ENCODE measurements at places on chromosomes 4 and X.

DNA sequence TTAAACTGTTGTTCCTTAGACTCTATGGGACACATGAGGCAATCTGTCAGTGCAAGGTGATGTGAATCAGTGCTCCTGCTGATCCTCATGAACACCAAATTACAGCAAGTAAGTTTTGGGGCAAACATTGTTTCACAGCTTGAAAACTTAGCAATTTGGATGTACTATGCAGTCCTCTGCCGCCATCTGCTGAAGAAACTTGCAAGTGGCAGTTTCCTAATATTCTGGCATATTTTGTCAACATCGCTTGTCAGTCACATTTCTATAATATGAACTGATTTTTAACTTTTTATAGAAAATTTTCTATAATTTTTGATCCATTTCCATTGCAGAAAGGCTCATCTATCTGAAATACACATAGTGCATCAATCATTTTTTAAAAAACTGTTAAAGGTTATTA is 56.3 kb downstream of the ZAR1 start:
- no peak for DNase-seq

DNA sequence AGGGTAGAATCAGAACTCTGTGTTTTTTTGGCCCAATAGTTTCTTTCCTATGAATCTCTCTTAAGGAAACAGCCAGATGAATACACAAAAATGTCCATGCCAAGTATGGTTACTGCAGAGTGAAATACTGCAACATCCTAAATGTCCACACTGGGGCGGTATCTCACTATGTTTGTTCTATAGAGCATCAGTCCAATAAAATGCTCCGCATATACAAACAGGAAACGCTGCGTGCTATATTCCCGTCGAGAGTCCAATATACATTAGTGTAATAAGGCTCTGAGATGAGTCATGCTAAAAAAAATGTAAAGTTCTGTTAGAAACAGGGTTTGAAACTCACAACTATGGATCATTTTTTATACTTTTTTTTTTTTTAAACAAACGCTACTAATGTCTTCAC is 72.9 kb upstream of the ENOX2 start:
- DNase-seq: no peak

GRCh38 chr4:124061413-124061812 is 651.1 kb downstream of the ANKRD50 start:
- DNase-seq: no peak

DNA sequence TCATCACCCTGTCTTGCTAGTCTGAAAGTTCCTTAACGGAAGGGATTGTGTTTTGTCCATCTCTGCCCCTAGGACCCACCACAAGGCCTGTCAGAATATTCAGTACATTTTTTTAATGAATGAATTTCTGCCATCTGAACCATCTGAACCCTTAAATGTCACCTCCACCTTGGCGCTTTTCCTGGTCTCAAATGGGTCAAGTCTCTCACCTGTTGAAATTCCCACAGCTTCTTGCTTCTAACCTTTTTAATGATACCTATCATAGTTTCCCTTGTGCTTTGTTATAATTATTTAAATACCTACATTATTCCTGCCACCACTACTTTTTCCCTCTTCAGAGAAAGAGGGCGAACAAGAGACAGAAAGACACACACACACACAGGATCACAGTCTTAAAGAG is 48.0 kb downstream of the SHROOM4 start:
- DNase-seq: no peak

DNA sequence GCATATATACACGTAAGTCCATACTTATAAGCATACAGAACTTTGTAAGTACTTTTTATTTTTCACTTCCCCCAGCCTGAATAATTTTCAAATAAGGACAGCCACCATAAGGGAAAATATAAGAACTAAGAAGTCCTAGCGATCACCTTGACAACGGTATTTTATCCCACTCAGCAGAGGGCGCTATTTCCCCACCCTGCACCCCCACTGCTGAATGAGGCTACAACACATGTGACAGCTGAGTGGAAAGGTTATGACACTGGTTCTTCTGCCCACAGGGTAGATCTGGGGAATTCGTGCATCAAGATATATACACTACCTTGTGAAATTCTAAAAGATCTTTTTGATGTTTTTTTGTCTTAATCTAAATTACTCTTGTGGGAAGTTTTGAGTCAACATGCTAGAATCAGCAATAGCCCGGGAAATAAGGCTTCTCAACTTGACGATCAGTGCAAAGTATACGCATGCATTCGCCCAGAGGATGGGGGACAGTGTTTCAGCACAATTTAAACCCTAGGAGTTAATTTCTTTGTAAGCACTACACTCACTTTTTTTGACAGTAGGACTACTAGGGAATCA is 151.5 kb downstream of the CORIN start:
- DNase-seq: peak; percentile 19

GRCh38 chr4:146124023-146124680 is 51.4 kb upstream of the LSM6 start:
- DNase-seq: no peak

DNA sequence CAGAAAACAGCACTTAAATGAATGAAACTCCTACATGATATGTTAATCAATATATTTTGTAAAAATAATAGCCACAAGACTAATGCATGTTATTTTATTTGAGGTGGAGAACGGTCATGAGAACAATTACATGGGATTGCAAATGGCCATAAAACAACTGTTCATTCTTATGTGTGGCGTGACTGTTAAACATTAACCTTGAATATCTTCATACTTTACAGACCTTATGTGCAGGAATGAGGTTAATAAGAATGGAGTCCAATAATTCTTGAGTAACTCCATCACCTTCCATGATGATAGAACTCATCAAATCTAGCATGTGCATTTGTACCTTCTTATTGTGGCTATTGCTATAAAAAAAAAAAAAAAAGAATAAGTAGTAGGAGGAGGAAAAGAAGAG is 55.3 kb downstream of the PDS5A start:
- DNase-seq: no peak

- no peak for DNase-seq
Measured at GRCh38 chr4:138222046-138222445, 20.1 kb downstream of the SLC7A11 start.

- no peak for DNase-seq
Measured at GRCh38 chrX:40260146-40260747, 162.5 kb upstream of the BCOR start.

- peak; percentile 37 for DNase-seq
Measured at GRCh38 chrX:39859991-39860861, 237.5 kb downstream of the BCOR start.

GRCh38 chr4:25011135-25011866 is 19.4 kb downstream of the LGI2 start:
- DNase-seq: no peak

DNA sequence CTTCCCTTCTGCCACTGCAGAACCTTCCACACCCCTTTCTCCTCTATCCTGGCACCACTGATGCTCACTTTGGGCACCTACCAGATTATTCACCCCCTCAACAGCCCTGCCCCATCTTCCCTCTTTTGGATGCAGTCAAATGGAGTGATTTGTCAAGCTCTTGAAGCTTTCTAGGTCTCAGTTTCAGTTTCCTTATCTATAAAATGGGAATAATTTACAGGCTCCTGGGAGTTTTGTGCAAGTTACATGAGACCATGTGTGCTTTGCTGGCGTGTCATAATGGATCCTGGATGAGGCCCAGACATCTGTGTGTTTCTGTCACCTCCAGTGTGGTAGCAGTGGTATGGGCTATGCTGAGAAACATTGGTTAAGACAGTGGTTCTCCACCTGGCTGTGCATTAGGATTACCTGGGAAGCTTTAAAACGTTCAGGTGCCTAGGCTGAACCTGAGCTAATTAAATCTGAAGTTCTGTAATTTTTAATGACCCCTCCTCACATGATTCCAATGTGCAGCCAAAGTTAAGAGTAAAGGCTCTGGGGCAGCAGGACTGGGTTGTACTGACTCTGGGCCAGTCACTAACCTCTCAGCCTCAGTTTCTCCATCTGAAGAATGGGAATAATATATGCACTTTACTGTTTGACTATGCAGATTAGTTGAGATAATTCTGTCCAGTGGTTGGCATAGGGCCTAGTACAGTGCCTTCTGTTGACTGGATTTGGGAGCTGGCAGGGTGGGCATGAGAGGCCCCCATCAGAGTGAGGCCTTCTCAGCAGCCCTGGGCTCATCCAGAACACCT is 6.8 kb upstream of the MGST2 start:
- DNase-seq: no peak

GRCh38 chrX:133854290-133854689 is 131.1 kb downstream of the GPC3 start:
- no peak for DNase-seq

- no peak for DNase-seq
Measured at GRCh38 chr4:180512801-180513475, 1730.3 kb upstream of the TENM3 start.

DNA sequence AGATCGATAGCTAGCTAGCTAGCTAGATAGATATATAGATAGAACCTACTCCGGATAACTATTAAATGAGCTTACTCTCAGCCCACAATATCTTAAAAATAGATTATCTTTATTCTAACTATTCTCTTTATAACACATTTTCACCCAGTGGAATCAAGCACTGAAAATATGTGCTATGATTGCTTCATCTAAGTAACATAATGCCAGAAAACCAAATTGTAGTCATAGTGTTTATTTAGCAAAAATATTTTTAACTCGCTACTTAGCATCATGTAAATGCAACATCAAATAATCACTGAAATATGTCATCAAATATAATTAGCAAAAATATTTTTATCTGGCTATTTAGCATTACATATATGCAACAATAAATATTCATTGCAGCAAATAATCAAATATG is 1.5 kb downstream of the TMEM156 start:
- no peak for DNase-seq

GRCh38 chr4:73001885-73002284 is 67.6 kb downstream of the COX18 start:
- DNase-seq: no peak

GRCh38 chrX:83771664-83772063 is 89.3 kb upstream of the CYLC1 start:
- DNase-seq: no peak

DNA sequence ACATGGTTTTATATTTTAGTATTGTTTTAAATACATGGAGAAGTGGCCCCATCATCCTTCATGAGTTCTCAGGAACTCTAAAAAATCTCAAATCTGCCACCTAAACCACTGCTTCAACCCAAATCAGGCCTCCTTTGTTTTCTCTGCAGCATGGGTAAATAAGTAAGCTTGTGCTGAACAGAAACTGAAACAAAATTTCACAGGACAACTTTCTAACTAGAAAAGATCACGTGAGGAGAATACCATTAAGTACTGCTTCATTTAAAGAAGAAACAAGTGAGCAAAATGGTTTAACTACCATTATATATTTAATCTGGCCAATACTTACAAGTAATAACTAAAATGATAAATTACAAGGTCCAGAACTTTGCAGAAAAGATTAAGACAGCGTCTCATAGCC is 2.5 kb downstream of the ARAP2 start:
- no peak for DNase-seq

GRCh38 chr4:122731676-122732075 is 828 bp upstream of the BBS12 start:
- DNase-seq: no peak

DNA sequence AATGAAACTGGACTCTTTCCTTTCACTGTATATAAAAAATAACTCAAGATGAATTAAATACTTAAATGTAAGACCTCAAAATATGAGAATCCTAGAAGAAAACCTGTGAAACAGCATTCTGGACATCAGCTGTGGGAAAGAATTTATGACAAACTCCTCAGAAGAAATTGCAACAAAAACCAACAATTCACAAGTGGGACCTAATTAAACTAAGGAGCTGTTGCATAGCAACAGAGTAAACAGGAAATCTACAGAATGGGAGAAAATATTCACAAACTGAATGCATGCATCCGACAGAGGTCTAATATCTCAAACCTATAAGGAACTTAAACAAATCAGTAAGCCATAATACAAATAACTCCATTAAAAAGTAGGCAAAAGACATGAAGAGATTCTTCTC is 851.7 kb upstream of the PCDH10 start:
- no peak for DNase-seq

- no peak for DNase-seq
Measured at GRCh38 chr4:54109241-54110018, 9.5 kb downstream of the GSX2 start.

DNA sequence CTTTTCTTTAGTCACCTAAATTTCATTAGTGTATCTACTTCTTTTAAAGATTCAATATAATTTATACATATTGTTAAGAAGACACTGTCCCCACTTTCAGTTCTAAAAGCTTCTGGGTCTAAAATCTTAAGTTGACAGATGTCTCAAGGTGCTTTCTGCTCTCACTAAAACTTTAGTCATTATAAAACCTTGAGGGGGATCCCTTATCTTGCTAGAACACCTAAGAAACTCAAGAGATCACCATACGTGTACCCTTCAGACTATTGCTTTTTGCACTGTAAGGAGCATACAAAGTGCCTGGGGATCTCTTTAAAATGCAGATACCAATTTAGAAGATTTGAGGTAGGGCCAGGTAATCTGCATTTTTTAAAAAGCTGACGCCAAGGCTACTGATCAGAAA is 30.1 kb downstream of the CYBB start:
- no peak for DNase-seq

DNA sequence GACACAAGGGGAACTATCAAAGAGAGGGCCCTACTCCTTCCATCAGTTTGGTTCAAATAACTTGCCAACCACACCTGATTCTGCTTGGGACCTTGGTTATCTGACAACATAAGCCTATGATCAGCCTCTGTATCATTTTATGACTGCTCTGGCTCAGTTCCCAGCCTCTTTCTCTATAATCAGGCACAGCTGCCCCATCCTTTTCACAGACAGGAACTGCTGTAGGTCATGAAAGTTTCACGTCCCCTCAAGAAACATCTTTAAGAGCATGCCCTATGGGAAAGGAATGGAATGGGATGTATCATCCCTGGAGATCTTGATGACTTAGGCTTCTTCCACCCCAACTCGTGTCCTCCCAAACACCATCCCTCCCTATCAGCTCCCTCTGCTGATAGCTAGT is 243.4 kb downstream of the AR start:
- no peak for DNase-seq

- no peak for DNase-seq
Measured at GRCh38 chr4:145533001-145533400, 51.3 kb downstream of the SMAD1 start.

- no peak for DNase-seq
Measured at GRCh38 chrX:10235851-10236250, 79.1 kb downstream of the CLCN4 start.

- no peak for DNase-seq
Measured at GRCh38 chr4:55866973-55867574, 13.6 kb downstream of the EXOC1 start.

- DNase-seq: no peak
Measured at GRCh38 chr4:182293691-182294255, 50.6 kb downstream of the TENM3 start.

- DNase-seq: no peak
Measured at GRCh38 chrX:105822138-105823091, at the start of gene NRK. Gene NRK, plus strand, starts transcription at chrX:105822539. Its CDS starts 307 bp downstream, at chrX:105822846.
